ENCODE measurements at places on chromosomes 12 and 14.

- DNase-seq: no peak
Observed at GRCh38 chr12:132243596-132244310, 85.6 kb downstream of the GALNT9 start.

DNA sequence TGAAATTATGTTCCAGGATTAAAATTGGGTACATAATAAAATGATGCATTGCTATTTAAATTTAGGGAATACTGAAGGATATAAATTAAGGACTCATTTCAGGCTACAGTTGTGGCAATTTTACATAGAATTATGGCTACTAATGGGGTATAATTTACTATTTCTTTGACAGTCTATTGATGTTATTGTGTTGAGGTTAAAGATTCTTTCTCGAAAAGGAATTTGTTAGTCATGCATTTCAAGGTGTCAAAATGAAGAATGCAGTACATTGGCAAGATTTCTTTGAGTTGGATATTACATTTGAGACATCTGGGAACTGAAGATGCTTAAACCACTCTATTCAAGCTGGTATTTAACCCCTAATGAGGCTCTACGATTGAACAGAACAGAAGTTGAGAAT lies 28.3 kb downstream of the SLC5A8 start:
- no peak for DNase-seq

GRCh38 chr12:22039361-22039760 lies 6.7 kb upstream of the CMAS start:
- DNase-seq: no peak

DNA sequence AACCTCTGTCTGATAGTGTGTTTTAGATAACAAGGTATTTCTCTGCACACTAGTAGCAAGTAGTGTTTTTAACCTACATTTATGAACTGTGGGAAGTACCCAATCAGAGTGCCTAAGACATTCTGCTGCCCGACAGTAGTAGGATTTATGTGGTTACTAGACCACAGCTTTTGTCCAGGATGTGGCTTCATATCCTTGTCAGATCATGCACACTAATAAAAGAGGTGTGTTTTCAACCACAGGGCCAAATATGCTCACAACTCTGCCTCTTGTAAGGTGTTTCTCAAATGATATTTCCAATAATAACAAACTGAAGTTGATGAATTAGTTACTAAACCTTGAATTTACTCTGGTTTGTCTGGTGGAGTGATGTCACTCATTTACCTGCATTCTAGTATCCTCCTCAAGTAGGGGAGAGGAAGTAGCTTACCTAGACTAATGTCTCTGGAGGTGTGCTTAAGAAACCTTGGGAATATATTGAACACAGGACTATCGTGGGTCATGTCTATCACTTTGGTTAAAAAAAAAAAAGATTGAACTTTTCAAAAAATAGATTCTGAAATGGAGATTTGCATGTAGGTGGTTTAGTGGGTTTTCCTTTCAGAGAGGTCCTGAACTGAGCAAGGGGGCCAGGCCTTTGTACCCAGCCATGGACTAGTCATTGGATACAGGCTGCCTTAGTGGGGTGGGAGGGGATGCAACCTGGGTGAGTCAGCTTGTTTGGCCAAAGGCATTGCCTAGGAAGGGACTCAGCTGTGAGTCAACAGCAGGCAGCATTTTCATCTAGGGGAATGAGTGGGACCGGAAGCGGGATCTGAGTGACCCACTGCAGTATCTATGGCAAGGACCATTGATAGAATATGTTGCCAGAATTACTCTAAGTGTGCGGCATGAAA lies 14.1 kb downstream of the FBXW8 start:
- no peak for DNase-seq

GRCh38 chr14:77003960-77004710 lies 24.4 kb downstream of the IRF2BPL start:
- DNase-seq: no peak

DNA sequence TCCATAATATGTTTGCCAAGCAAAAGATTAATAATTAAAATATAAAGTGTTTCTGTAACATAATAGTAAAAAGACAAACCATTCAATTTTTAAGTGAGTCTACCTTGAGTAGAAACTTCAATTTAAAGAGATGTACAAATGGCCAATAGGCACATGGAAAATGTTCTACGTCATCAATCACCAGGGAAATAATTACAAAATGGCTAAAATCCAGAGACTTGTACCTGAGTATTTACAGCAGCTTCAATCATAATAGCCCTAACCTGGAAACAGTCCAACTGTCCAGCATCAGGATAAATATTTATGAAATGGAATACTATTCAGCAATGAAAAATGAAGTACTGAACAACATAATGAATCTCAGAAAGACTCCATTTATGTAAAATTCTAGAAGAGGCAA lies 95.5 kb upstream of the FAR2 start:
- DNase-seq: no peak

- no peak for DNase-seq
Observed at GRCh38 chr14:20412411-20412810, 890 bp downstream of the TEP1 start.

DNA sequence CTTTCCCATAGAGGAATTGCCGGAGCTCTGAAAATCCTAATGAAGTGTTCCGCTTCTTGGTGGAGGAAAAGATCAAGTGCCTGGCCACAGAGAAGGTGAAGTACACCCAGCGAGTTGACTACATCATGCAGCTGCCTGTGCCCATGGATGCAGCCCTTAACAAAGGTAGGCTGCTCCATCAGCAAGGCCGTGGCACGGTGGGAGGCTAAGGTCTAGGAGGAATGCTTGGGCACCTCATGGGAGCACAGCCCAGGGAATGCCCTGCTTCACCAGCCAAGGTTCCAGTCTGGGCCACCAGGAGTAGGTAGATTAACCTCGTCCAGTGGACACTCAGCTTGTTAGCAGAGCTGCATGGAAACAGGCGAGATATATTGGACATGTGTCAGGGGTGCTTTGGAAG lies 6.4 kb upstream of the TPI1 start:
- no peak for DNase-seq

DNA sequence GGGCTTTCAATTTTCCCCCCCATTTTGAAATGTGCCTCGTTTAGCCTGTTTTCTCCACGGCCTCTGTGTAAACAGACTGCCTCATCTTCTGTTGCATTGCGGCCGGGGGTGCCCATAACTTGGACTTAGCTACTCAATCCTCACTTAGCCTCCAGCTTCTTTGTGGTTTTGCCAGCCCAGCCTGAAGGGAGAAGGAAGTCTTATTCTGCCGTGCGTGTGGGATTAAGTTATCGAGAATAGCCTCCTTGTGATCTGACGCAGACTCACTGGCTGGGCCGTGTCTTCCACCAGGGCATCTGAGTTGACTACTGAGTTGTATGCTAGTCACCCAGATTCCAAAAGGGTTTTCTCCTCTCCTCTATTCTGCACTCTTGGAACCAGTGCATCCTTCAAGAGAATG lies 8.1 kb downstream of the PRKAB1 start:
- DNase-seq: no peak

DNA sequence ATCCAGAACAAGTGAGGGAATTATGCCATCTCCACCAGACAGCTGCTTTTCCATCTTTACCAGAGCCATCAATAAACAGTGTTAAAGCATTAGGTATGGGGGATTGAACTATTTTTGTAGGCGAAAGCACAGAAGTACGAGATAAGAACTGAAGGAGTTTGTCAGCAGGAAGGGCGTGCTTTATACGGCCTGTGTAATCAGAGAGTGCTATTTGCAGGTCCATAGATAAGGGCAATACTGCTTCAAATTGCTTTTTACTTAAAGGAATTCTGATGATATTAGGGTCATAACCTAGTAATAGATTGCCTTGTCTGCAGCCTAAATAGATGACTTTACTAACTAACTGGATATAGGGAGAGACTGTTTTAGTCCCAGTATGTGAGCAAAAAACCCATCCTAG lies 20.3 kb upstream of the CLEC4E start:
- DNase-seq: no peak

DNA sequence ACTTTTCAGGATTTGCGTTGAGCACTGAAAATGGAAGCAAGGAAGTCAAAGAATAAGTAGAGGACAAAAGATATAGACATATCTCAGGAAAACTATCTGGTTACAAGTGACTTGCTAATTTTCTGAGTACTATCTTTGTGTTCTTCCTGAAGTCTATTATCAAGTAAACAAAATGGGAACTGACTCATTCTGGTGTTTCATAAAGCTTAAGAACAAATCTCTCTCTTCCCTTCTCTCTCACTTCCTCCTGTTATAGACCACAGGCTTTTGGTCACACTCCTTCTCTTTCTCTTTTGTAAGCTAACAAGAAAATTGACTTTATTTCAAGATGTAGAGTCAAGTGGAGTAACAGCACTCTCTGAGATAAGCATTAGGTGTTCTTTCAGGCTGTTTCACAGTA lies 406.6 kb upstream of the SYT1 start:
- DNase-seq: no peak

DNA sequence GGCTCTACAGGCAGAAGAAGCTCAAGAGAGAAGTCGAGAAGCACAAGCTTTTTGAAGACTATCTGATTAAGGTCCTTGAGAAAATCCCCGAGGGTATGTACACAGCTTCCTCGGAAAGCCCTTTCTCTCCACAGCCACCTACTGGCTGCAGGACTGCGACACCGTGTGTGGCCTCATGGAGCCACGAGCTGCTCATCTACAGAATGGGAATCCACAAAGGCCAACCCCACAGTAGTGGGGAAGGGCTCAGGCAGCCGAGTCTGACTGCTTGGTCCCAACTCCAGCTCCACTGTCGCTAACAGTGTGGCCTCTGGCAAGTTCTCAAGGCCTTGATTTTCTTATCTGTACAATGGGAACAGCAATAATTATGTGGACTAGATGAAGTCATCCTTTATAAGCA lies 2.5 kb downstream of the CCDC197 start:
- no peak for DNase-seq

DNA sequence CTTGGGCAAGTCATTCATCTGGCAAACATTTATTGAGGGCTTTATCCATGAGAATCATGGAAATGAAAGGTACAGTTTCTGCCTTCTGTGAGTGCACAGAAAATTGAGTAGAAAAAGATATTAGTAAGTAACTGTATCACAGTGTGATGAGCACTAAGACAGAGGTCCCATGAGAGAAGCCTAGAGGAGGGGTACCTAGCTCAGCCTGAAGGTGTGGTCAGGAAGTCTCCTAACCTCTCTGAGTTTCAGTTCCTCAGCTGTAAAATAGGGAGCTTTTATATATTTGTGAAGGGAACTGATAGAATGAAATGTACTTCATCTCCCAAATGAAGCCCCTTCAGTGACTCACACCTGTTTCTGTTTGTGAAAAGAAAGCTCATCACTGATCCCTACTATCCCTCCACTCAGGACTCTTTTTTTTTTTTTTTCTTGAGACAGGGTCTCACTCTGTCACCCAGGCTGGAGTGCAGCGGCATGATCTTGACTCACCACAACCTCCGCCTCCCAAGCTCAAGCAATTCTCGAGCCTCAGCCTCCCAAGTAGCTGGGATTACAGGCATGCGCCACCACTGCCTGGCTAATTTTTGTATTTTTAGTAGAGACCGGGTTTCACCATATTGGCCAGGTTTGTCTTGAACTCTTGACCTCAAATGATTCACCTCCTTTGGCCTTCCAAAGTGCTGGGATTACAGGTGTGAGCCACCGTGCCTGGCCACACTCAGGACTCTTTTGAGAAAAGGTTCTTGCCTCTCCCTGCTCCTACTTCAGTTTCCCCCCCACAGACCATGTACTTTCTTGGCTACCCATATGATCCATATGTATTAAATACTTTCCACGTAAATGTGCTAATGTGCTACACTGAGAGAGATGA lies 93.7 kb upstream of the FUT8 start:
- no peak for DNase-seq

DNA sequence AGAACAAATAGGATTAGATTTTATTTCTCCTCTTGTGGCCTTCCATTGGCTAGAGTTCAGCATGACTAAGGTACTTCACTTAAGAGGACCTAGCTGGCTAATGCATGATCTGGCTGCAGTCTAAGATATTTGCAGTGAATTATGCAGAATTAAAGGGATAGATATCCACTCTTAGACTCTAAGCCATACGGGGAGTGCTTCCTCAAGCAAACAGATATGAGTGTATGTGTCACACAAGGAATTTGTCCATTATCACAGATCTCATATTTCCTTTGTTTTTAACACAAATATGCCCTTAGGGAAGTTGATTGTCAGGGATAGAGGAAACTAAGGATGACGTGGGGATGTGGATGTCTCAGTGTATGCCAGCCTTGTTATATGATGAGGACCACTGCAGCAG lies 88.1 kb upstream of the DHRS4 start:
- DNase-seq: no peak
